ENCODE measurements at places on chromosomes 4 and X. TPM values are rescaled to one million over a fixed set of nuclear protein-coding genes. Genes with fewer than 3 reads are reported as not detected.

Gene SYTL5
- not detected for total RNA-seq

- DNase-seq: no peak
Observed at GRCh38 chr4:87363552-87363951, 27.4 kb downstream of the HSD17B11 start.

Gene MID1
- total RNA-seq: 0.61 TPM

GRCh38 chr4:41709844-41710481 is 38.6 kb downstream of the PHOX2B start:
- no peak for DNase-seq

GRCh38 chrX:22746081-22746480 is 253.7 kb upstream of the DDX53 start:
- DNase-seq: no peak

DNA sequence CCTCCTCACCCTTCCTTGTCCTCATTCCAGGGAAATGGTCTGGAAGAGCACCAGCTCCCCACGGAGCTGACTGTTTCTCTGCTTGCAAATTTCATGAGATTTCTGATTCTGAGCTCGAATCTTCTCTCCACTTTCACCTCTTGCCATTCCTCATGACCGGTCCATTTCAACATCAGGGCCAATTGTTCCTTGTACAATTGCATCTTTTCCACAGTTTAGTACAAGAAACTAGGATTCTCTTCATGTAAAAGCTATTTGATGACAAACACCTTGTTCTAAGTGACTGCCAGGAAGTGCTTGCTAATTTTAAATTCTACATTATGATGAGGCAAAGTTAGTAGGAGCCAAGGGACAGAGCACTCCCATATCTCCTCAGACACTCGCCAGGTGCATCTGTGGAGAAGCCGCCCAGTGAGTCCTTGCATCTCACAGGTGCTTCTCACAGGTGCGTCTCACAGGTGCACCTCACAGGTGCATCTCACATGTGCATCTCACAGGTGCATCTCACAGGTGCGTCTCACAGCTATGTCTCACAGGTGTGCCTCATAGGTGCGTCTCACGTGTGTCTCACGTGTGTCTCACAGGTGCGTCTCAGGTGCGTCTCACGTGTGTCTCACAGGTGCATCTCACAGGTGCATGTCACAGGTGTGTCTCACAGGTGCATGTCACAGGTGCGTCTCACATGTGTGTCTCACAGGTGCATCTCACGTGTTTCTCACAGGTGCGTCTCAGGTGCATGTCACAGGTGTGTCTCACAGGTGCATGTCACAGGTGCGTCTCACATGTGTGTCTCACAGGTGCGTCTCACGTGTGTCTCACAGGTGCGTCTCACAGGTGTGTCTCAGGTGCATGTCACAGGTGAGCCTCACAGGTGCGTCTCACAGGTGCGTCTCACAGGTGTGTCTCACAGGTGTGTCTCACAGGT is 3.0 kb upstream of the PDE6B start:
- no peak for DNase-seq

Gene RIPPLY1
- not detected for total RNA-seq

Gene PDGFRA
- not detected for total RNA-seq

- no peak for DNase-seq
Observed at GRCh38 chr4:113708250-113708649, 53.3 kb downstream of the CAMK2D start.

Gene C4orf51
- total RNA-seq: not detected

- no peak for DNase-seq
Observed at GRCh38 chr4:18405054-18405453, 383.5 kb upstream of the LCORL start.

GRCh38 chrX:12210196-12210815 is 72.0 kb downstream of the FRMPD4 start:
- no peak for DNase-seq

- DNase-seq: no peak
Observed at GRCh38 chr4:155007660-155008176, 200.7 kb upstream of the NPY2R start.

DNA sequence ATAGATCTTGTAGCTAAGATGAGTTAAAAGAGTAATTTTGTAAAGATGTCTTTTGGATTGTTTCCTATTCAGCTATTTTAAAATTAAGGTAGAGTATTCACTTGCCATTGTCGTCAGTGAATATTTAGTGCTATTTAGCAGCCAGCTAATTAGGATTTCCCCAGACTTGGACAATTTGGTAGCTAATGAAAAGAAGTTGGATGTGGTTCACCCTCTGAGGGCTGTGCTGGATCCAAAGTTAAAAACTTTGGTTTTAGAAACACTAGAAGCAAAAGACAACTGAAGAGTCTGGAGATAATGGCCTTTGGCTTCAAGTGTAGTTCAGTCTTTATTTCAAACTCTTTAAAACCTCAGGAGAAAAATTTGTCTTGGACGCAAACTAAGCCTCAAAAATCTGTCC is 41.3 kb downstream of the ATG4A start:
- no peak for DNase-seq

GRCh38 chr4:6125103-6125651 is 75.2 kb downstream of the JAKMIP1 start:
- DNase-seq: no peak

Gene APOOL
- 16.5 TPM for total RNA-seq

- DNase-seq: no peak
Observed at GRCh38 chrX:49934729-49935128, 12.3 kb downstream of the CLCN5 start.

DNA sequence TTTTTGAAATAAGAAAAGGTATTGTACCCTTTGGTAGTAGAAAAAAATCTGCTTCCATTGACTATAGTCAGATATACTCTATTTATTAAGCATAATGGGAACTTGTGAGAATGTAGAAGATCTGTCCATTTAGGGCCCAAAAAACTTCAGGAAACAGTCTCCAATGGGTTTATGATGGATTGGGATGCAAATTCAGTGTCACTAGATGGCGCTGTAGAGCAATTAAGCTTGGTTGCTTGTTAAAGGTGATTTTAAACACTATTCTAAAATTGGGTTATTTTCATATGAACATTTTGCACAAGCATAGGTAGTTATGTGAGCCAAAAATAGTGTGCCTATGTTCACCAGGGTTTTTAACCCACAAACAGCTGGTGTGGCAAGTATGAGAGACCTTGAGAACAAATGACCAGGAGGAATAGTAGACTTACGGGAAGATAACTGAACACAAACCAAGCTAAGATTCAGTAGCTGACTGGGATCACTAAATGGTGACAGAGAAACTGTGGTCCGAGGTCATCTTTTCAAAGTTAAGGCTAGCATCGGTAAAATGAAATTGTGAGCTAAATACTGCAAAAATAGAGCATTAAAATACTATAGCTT is 80.3 kb upstream of the LSM6 start:
- peak; percentile 55 for DNase-seq

DNA sequence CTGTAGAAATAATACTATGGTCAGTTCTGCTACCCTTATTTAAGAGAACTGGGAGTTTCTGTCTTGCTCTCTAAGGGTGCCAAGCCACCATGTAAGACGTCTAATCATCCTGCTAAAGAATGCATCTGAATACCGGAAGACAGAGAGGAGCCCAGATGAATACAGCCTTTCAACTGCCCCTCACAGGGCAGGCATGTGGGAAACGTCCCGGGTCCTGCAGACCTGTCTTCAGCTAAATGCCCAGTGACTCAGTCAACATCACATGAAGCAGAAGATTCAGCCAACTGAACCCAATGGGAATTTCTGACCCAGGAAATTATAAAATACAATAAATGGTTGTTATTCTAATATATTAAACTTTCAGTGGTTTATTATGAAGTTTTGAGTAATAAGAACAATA is 2141.0 kb upstream of the AGA start:
- DNase-seq: no peak

Gene TMSB4X
- 5,393 TPM for total RNA-seq

DNA sequence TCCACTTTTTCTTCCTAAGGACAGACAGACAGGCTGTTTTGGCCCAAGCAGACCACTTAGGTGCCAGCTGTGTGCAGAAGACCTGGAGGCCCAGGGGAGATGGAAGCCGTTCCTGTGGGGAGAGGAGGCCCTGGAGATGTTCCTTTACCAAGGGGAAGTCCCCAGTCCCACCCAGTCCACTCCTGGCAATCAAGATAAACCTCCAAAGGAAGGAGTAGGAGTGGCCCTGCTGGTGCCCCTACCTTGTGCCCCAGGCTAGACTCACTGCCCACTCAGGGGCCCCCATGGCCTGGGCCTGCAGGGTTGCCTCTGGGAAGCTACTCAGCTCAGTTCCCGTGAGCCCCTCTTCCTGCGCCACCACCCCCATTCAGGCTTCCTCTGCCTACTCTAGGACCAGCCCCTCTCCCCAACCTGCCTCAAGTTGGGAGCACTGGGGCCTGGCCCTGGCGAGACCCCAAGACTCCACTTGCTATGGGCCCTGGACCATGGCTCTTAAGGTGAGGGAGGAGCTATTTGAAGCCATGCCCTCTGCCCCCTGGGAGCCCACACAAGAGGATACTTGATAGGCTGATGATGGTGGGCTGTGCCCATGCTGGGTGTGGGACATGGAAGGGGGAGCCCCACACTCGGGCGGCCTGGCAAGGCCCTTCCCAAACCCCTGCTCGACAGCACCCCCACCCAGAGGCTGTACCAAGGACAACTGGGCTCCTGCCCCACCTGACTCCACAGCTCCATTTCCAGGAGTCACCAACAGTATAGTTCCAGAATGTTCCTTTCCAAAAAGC is 24.8 kb upstream of the RNF4 start:
- DNase-seq: no peak

All from activated CD8-positive, alpha-beta T cell treated with anti-CD3 and anti-CD28 coated beads for 36 hours (primary cell).